ENCODE measurements at places on chromosomes 1 and 21.

- DNase-seq, result no peak
Measured at GRCh38 chr1:56063461-56063860, 515.9 kb downstream of the PLPP3 start.

DNA sequence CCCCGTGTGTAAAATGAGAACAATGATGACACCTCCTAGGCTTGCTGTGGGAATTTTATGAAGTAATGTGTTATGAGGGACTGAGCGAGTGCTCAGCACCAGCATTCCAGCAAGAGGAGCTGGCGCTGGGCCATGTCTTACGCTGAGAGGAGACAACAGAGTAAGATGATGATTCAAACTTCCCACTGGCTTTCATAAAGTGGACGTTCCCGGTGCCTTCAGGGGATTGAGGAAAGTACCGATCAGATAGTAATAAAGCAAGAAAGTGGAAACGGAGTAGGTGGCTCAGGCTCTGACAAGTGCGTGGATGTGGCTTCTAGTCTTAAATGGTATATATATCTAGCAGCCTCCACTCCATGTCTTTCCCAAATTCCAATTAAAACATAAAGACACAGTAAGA, 23.8 kb downstream of the EPHA10 start:
- no peak for DNase-seq

- DNase-seq, result no peak
Measured at GRCh38 chr1:241235256-241235897, 121.6 kb downstream of the RGS7 start.

DNA sequence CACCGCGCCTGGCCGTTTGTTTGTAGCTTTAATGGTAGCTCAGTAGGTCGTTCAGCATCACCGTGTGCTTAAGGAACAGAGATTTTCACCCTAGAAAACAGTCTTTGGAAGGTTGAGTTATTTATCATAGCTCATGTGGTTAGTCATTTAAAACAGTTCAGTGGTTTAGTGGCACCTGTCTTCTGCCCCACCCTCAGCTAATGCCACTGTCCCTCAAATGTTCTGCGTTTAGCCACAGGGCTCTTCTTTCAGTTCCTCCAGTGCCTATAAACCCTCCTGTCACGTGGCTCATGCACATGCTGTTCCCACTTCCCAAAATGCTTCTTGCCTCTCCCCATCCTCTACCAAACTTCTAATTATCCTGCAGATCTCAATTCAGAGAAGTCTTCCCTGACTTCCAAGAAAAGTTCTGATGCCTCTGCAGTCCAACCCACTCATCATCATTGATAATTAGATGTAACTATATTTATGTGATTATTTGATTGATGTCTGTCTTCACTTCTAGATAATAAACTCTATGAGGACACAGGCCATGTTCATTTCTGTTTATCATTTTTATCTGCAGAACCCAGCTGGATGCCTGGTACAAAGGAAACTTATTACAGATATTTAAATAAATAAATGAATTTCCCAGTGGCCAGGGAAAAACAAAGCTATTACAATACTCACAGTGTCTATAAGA, 14.4 kb upstream of the DIPK1A start:
- DNase-seq, result no peak

GRCh38 chr1:42450061-42450460, 5.8 kb downstream of the ZMYND12 start:
- DNase-seq, result no peak

DNA sequence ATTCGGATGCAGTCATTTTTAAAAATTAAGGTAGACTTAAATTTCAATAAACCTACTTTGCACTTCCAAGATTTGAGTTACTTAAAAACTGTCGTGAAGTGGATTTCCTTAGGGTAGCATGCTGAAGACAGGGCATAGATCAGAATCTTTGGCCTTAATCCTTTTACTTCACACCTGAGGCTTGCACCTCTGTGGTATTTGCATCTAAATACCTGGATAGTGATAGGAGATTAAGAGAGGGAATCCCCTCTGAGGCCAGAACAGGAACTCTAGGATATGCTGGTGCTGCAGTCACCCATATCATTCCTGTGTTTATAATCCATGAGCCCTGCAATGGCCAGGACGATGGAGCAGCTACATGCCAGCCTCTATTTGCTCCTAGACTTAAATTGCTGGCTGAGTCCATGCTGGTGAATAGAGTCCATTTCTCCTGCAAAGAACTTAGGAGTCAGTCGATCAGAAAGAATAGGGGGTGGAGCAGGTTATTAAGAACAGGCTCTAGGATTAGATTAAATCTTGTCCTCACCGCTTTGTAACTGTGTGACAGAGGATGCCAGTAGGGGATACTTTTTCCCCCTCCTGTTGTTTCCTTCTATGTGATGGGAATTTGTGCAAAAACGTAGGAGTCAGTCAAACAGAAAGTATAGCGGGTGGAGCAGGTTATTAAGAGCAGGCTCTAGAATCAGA, 333.6 kb downstream of the DUSP10 start:
- DNase-seq, result no peak

GRCh38 chr21:29938776-29939103, 1.1 kb downstream of the GRIK1 start:
- DNase-seq, result no peak

DNA sequence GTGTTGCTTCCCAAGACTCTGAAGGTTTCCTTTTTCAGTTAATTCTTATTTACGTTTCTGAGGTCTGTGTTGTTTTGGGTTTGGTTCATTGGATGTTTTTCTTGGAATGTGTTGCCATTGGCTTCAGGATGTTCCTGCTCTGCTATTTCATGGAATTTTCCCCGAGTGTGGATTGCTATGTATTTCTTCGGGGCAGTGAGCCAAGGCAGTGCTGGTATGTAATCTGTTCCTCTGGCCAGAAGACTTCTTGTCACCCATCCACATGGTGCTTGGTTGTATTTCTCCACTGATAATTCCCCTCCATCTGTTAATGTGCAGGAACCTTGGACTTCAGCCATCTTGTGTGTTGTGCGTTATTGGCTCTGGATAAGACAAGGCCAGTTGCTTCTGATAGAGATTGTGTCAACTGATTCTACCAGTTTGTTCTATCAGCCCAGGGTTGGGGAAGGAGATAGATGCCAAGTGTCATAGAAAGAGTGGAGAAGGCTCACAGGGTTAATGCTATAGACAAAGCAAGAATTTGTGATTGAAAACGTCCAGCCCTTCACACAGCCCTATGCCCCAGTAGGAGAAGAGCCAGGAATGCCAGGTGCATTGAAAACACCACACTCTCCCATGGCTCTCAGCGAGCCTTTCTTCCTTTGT, 505.2 kb downstream of the PLPP3 start:
- no peak for DNase-seq

GRCh38 chr1:44723496-44724295, 7.3 kb downstream of the RNU5D-1 start:
- no peak for DNase-seq

GRCh38 chr21:15626031-15626430, 103.8 kb upstream of the USP25 start:
- no peak for DNase-seq

DNA sequence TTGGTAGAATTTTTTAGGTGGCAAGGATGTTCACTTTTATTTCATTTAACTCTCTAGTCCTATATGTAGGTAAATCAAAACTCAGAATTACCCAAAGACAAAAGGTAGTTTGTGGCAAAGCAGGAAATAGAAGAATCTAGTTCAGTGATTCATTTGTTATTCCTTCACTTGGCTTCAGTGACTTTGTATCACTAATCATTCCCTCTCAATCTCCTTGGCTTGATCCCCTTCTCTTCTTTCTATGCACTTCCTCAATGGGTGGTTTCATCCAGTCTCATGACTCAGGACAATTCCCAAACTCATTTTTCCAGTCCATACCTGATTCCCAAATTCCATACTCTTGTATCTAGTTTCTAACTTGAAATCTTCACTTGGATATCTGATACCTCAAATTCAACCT, 64.9 kb downstream of the PRKACB start:
- DNase-seq, result no peak

- no peak for DNase-seq
Measured at GRCh38 chr1:109556563-109556962, 8.1 kb downstream of the GNAI3 start.

DNA sequence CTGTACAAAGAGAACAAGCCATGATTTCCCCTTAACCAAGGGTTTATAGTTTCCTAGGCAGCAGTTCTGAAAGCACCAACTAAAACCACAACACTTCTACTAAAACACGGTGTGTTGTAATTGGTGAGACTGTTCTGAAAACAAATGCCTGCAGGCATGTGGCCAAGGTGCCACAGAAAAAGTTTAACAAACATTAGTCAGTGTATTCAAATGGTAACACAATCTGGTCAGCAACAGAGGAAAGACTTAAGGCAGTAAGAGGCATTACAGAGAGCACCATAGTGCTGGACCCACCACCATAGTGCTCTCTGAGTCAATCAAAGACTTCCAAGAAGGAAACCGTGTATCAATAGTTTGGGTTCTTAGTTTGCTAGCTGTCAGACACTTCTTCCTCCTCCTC, 16.7 kb downstream of the SNIP1 start:
- DNase-seq, result no peak

GRCh38 chr1:21261551-21262292, 28.5 kb downstream of the ECE1 start:
- DNase-seq, result no peak

GRCh38 chr1:54273092-54273794, 73.3 kb downstream of the MRPL37 start:
- DNase-seq, result no peak

- DNase-seq, result no peak
Measured at GRCh38 chr1:40845895-40846294, 16.3 kb downstream of the CITED4 start.

DNA sequence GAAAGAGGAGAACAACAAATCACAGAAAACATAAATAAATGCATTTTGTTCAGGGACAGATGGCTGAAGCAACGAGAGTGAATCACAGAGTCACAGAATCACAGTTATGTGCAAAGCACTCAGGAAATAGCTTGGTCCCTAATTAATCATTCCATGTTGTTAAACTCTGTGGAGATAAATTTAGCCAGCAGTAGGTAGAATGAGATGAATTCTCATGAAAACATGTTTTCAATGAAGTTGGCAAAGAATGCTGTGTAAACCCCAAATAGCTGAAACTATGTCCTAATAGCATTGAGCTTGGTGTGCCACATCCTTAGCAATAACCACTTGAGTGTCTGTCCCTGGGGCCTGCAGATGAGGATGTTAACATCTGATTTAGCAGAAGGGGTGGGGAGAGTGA, 20.4 kb downstream of the LEPR start:
- DNase-seq, result no peak

- no peak for DNase-seq
Measured at GRCh38 chr1:27952147-27952546, 7.6 kb upstream of the XKR8 start.

GRCh38 chr21:34669149-34669879, 520 bp downstream of the CLIC6 start:
- DNase-seq, result no peak

GRCh38 chr1:242534753-242535152, 10.3 kb upstream of the PLD5 start:
- no peak for DNase-seq

- DNase-seq, result no peak
Measured at GRCh38 chr1:109535971-109536491, 3.6 kb upstream of the GPR61 start.

DNA sequence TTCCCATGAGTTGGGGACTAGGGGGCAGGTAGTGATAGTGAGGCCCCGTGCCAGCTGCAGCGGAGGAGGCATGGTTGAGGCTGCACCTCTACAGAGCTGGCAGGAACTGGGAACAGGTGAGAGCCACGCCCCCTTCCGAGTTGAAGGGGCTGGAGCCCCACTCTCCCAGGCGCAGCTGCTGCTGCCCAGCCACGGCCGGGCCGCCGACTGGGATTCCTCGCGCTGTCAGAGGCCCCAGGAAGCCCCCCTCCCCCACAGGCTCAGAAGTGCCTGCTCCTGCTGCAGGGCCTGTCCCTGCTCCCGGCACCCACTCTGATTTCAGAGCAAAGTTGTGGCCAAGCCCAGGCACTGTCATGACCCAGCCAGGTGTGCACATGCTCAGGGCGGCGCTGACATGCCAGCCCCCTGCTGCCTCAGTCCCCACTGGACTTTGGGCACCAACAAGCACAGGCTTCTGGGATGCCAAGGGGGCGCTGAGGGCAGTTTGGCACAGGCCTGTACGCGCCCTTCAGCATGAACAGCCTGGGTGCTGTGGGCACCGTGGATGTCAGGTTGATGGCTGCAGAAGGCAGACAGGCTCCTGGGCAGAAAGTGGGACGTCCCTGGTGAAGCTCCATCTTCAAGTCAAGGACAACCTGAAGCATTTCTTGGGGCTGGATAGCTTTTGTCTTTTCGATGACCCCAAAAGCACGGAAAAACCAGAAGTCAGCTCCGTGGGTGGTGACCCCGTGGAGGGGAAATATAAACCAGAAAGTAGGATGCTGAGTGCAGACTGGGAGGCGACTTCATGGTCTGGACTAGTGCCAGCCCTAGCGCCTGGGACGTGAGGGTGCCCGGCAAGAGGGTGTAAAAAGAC, 121.5 kb downstream of the SIM2 start:
- no peak for DNase-seq

DNA sequence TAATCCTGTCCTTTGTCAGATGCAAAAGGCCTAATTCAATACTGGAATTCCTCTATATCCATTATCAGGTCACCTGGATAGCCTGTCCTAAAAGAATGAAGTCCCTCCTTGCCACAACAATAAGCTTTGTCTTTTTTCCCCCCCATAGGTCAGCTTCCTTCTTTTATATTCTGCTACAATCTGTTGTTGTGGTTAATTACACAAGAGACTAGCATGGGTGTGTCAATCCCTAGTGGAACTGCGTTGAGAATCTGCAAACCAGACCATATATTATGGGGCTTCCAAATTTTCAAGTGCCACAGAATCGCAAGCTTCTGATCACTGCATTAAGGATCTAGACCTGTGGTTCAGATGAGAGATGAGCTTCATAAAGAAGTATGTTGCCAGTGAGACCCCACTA, 349.6 kb downstream of the SMYD3 start:
- no peak for DNase-seq

- no peak for DNase-seq
Measured at GRCh38 chr21:34730756-34731445, 62.1 kb downstream of the CLIC6 start.

DNA sequence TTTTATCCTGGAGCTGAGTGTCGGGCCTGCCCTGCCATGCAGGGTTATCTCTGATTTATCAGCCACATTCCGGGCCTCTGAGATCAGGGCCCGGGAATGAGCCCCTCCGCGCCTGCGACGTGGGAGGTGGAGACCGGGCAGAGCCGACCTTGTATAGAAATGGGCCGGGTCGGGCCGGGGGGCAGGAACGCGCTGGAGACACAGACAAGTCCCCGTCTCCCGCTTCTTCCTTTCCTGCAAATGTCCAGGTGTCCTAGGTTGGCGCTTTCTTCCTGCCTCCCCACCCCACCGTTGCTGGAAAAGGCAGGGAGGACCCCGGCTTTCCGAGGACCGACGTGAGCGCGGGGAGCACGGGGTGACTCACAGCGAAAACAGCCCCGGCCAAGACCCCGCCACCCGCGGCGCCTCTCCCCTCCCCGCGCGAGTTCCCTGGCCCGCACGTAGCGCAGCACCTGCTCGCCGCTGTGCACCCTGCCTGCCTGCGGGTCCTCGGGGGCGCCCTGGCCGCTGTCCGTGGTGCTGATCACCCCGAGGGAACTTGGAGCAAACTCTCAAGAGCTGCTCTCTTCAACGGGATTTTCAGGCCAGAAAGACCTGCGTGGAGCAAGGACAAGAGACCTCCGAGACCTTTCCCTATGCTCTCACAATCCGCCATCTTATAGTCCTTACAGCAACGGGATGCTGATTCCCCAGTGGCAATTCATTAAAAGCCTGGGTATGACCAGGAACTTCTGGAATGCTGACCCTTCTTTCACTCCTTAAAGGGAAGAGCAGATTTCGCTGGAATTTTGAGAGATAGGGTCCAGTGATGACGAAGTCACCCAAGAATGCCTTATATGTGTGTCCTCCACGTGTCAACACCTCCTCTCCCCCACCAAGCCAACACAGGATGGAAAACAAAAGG, 475 bp upstream of the NPPB start:
- DNase-seq, result no peak
